ENCODE measurements at places on chromosomes 12 and 14. TPM values are rescaled to one million over a fixed set of nuclear protein-coding genes. Genes with fewer than 3 reads are reported as not detected.

GRCh38 chr14:100900837-100901390 is 2.6 kb downstream of the RTL1 start:
- H3K4me1 ChIP-seq = peaks cover 5% of the 10 kb centered on the region
- no peaks in the 10 kb centered on the region for H3K36me3 ChIP-seq
- no peak overlapping the region for H3K4me3 ChIP-seq
- peak; percentile 35 for DNase-seq

DNA sequence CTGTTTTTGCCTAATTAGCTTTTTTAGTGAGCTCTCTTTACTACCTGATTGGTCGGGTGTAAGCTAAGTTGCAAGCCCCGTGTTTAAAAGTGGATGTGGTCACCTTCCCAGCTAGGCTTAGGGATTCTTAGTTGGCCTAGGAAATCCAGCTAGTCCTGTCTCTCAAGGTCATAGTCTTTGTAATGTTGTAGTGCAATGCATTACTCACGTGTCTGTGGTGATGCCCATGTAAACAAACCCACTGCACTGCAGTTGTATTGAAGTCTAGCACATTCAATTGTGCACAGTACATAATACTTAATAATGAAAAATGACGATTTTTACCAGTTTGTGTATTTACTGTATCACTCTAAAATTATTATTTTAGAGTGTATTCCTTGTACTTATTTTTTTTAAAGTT is 335.5 kb downstream of the NUAK1 start:
- no peaks in the 10 kb centered on the region for H3K27me3 ChIP-seq
- H3K4me1 ChIP-seq = peaks cover 6% of the 10 kb centered on the region
- H3K36me3 ChIP-seq = no peaks in the 10 kb centered on the region

DNA sequence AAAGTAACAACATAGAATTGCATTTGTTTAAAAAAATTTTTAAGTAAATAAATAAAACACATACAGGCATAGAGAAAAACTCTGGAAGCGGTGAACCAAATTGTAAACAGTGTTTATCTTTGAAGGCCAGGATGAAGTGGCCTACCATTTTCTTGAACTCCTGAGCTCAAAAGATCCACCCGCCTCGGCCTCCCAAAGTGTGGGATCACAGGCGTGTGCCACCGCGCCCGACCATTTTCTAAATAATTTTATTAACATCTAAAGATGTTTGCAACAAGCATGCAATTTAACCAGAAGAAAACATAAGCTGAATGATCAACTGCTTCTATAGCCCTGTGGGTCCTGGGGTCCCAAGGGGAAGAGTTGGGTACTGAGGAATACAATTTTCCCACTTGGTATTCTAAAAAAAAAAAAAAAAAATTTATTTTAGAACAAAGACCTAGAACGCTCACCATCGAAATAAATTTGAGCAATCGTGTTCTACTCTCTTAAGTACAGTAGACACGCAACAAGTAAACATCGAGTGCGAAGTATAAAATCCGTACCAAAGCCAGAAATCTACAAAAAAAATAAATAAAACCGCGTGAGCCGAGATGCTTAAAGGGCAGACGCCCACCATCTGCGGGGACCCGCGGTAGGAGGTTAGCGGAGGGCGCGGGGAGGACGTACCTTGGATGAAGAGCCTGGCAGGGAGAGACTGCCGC is 484 bp downstream of the MIS18BP1 start:
- peaks cover 7% of the 10 kb centered on the region for H3K36me3 ChIP-seq
- peak overlapping the region; percentile 99 for H3K27ac ChIP-seq
- H3K4me1 ChIP-seq = peaks cover 11% of the 10 kb centered on the region
- peak overlapping the region; percentile 88 for H3K4me3 ChIP-seq
- H3K27me3 ChIP-seq = no peaks in the 10 kb centered on the region

- no peaks in the 10 kb centered on the region for H3K36me3 ChIP-seq
- H3K4me3 ChIP-seq = no peak overlapping the region
- no peaks in the 10 kb centered on the region for H3K4me1 ChIP-seq
- H3K27ac ChIP-seq = no peak overlapping the region
- H3K27me3 ChIP-seq = peaks cover 22% of the 10 kb centered on the region
- no peak for DNase-seq
Observed at GRCh38 chr14:46582826-46583225, 68.8 kb downstream of the RPL10L start.

DNA sequence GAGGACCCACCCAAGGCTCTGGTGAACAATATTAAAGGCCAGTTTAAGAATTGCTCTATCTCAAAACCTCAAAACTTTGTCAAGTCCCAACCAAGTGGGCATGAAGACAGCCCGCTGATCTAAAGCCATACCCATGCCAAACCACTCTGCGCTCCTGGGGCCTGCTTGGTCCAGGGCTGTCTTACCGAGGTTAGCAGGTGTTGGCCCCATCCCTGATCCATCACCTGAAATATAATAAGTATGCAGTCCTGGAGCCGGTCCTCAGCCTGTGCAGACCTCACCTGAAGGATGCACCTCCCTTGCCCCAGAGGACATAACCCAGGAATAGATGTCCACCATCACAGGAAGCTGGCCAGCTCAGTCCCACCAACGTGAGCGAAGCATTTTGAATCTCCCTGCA is 198.3 kb upstream of the FKBP4 start:
- no peaks in the 10 kb centered on the region for H3K4me1 ChIP-seq
- peaks cover 81% of the 10 kb centered on the region for H3K27me3 ChIP-seq
- H3K4me3 ChIP-seq = no peak overlapping the region
- no peaks in the 10 kb centered on the region for H3K36me3 ChIP-seq
- H3K27ac ChIP-seq = no peak overlapping the region

GRCh38 chr12:22037947-22038346 is 8.1 kb upstream of the CMAS start:
- H3K36me3 ChIP-seq = no peaks in the 10 kb centered on the region
- DNase-seq = no peak
- no peaks in the 10 kb centered on the region for H3K27me3 ChIP-seq
- H3K4me1 ChIP-seq = peaks cover 38% of the 10 kb centered on the region
- no peak overlapping the region for H3K27ac ChIP-seq

DNA sequence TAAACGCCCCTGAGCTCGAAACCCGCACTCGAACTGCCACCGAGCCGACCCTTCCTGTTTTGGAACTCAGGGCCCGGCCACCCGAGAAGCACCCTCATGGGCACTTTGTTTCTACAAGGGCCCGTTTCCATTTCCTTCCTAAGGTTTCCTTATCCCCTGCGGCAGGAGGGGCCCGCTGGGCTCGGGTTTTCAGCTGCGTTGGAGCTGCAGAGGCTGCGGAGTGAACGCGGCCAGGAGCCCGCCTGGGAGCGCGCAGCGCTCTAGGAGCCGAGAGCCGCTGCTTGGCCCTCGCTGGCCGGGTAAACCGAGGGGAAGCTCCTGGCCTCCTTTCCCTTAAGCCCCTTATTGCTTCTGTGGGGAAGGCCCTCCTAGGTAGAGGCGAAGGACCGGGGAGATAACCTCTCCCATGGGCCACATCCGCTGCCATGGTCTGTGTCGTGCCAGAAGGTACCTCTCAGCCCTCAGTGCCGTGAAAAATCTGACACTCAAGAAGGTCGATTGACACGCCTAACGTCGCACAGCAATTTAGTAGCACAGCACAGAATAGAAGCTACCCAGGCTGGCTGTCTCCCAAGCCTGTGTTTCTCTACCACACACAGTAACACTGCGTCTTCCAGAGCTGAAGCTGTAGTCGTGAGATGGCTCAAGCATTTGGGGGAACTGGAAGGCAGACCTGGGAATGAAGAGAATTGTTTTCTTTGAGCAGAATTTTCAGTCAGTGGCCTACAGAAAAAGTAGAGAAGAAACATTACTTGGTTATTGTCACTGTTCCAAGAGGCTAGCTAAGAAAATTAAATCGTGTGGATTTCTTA is 12.9 kb upstream of the CALM1 start:
- H3K27ac ChIP-seq = no peak overlapping the region
- no peak overlapping the region for H3K4me3 ChIP-seq
- no peaks in the 10 kb centered on the region for H3K36me3 ChIP-seq
- DNase-seq = no peak

DNA sequence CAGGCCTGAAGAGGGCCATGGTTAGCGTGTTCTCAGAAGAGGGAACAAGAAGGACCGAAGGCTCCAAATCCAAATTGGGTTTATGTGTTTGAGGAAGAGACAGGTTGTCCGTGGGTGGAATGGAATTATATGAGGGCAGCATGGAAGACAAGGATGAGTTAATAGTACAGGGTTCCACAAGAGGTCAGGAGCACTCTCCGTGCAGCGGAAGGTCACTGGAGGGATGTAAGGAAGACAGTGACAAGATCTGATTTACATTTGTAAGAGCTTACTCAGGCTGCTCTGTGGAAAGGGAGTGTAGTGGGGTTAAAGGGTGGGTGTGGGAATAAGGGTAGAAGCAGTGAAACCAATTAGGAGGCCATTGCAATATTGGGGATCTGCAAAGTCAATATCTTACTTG is 97.0 kb downstream of the TPH2 start:
- H3K36me3 ChIP-seq = no peaks in the 10 kb centered on the region
- H3K27me3 ChIP-seq = peaks cover 40% of the 10 kb centered on the region
- H3K4me3 ChIP-seq = no peak overlapping the region
- no peak overlapping the region for H3K27ac ChIP-seq
- DNase-seq = no peak

- peak; percentile 63 for DNase-seq
- H3K4me1 ChIP-seq = peaks cover 7% of the 10 kb centered on the region
- no peaks in the 10 kb centered on the region for H3K27me3 ChIP-seq
- H3K36me3 ChIP-seq = no peaks in the 10 kb centered on the region
- no peak overlapping the region for H3K4me3 ChIP-seq
Observed at GRCh38 chr12:74111688-74112360, 425.8 kb upstream of the ATXN7L3B start.

Gene ATF1
- 73.1 TPM for total RNA-seq

Gene HOXC12
- total RNA-seq = not detected

Gene RDH5
- total RNA-seq = 3.9 TPM
